ENCODE measurements at places on chromosomes 12 and 14.

- no peak for DNase-seq
Observed at GRCh38 chr14:94542111-94542810, 19.0 kb upstream of the SERPINA4 start.

- no peak for DNase-seq
Observed at GRCh38 chr14:78297858-78298257, 127.7 kb downstream of the NRXN3 start.

DNA sequence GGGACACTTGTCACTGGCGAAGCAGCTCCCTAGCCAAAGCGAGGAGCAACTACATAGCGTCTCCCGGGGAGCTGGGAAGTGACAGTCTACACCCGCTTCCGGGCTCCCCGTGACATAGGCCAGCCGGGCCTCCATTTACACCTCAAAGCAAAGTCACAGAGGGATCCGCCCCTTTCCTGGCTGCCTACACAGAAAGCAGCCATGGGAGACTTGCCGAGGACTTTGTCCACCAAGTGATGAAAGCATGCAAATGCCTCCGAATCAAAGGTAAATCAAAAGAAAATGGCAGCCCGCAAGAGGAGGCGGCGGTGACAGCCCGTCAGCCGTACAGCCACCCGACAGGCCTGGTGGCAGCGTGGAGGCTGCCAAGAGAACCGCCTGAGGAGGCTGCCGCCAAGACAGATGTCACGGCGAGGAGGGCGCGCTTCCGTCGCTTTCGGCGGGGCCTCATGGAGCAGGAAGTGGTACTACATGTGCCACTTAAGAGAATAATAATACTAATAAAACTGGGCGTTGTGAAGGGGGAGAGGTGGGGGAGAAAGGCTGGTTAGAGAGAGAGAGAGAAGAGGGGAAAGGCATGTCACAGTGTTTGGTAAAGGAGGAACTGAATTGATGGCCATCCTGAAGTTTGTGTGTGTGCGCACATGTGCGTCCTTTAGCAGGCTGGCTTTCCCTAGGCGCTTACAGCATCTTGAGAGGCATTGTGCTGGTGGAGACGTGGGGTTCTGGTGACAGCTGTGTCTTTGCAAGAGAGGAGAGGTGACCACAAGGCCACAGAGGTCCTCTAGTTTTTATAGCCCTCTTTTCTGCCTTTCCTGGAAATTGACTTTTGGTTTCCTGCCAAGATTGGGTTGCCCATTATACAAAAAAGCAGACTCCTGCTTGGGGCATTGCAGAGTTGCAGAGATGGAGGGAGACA, 661.7 kb downstream of the VRK1 start:
- peak; percentile 45 for DNase-seq

- peak; percentile 6 for DNase-seq
Observed at GRCh38 chr14:100592972-100593371, 5.8 kb upstream of the BEGAIN start.

- no peak for DNase-seq
Observed at GRCh38 chr12:24393071-24393470, 443.6 kb upstream of the SOX5 start.

Data from right hindlimb (tissue), 1 donor.